ENCODE measurements at places on chromosomes 7 and 10.

- DNase-seq: no peak
These were observed 150.3 kb downstream of the AHR start for GRCh38 chr7:17448479-17449423.

- DNase-seq: no peak
These were observed 233.7 kb upstream of the PTN start for GRCh38 chr7:137577184-137577583.

DNA sequence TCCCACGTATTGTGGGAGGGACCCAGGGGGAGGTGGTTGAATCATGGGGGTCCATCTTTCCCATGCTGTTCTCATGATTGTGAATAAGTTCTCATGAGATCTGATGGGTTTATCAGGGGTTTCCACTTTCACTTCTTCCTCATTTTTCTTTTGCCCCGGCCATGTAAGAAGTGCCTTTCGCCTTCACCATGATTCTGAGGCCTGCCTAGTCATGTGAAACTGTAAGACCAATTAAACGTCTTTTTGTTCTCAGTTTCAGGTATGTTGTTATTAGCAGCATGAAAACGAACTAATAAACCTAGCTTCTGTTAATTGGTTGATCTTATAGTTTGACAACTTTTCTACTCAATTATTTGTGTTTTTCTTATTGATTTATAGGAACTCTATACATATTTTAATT, 206.3 kb downstream of the NXPH1 start:
- DNase-seq: no peak

GRCh38 chr7:140085447-140085846, 22.7 kb upstream of the PARP12 start:
- DNase-seq: no peak

DNA sequence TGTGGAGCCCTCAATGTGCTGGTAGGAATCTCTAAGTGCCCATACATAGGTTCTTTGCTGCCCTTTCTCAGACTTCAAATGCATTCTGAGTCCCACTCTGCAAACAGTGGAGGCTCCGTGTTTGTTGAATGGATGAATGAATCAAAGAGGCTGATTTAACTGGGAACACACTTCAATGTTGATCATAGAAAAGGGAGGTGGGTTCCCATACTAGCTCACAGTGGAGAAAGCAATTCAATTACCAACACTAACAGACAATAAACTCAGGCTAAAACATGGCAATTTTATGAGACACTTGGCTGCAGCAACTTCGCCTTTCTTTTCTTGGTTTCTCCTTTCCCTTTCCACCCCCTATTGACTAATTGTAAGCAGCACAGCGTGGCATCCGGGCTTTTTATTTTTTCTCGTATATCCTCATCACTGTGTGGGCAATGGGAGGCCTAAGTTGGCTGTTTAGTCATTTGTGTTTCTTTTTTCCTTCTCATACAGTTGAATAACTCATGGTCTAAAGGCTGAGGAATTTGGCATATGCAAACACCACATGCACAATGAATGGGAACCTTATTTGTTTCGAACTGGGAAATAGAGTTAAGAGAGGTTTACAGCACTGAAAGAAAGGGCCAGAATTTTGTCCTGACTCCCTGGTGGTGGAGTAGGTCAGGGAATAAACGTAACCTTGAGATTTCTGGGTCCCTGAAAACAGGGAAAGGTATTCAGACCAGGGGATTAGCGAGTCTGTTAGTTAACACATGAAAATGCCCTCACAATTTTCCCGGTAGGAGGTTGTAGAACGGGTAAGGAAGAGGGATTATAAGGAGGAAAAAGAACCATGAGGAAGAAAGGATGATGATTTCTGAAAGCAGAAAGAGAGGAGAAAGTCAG, 858.5 kb downstream of the KCNMA1 start:
- no peak for DNase-seq

DNA sequence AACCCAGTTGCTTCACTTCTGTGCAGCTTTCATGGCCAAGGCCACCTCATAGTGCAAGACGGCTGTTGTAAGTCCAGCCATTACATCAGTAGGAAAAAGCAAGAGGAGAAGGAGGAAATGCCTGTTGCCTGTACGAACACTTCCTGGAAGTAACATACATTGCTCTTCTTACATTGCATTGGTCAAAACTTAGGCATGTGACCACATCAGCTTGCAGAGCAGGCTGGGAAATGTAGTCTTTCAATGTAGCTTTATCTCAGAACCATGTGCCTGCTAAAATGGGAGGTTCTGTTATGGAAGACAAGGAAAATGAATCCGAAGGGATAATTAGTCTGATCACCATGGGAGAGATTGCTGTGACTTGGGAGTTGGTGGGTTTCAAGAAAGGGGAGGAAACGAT, 4.3 kb downstream of the SLC29A3 start:
- no peak for DNase-seq

DNA sequence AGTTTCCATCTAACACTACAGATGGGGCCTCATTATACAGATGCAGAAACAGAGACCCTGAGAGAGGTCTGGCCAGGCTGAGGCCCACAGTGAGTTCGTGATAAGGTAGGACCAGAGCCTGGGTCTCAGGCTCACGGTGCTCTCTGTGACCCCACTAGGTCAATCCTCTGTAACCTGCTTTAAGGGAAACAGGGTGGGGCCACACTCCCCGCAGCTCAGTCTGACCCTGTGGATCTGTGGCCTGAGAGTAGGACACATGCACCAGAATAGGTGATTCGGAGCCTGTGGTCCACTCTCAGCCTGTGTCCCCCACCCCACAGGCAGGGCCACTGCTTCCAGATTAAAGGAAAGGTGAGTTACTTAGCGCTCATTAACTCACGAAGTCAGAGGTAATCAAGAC, 137.8 kb upstream of the FAM20C start:
- no peak for DNase-seq

DNA sequence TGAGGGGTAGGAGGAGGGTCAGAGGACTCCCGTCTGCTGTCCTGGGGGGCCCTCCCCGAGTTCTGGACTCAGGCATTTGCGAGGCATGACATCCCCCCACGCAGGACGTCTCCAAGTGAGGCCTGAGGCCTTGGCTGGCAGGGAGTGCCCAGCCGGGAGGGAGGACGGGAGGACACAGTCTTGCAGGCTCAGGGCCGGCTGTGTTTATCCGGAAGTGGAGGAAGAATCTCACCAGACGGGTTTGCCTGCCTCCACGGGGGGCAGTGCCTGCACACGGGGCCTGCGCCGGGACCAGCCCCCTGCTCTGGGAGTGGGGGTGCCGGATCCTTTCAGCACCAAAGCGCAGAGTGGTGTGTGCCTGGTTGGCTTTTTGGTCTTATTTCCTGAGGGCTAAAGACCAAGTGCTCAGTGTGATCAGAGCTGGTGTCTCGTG, 10.9 kb downstream of the PWWP2B start:
- DNase-seq: no peak

GRCh38 chr7:130909881-130910672, 176.1 kb upstream of the KLF14 start:
- no peak for DNase-seq

- no peak for DNase-seq
These were observed 63.3 kb downstream of the ZNF777 start for GRCh38 chr7:149397470-149398043.

DNA sequence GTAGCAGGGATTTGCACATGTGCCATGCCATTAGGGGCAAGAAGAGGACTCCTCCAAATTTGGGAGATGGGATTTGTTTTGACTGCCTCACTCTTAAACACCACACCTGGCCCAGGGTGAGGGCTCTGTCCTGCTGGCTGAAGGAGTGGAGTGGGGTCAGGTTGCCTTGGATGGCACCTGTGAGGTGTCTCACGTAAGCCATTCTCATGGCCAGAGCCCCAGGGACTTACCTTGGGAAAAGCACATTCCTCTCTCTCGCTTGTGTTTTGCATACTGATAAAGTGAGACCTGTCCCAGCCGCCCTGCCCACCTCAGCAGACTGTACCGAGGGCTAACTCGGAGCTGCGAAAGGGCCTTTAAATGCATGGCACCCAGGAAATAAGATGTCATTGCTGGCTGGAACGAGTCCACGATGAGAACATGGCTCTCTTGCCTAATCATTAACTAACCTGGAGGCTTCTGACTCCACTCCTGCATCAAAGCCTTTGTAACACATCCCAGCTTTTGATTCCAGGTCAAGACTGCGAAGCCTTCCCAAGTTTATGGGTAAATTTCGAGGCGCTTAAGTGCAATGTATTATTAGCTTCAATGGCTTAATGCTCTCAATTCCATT, 184.0 kb upstream of the RNF32 start:
- DNase-seq: no peak

- DNase-seq: no peak
These were observed 41.3 kb upstream of the TRIL start for GRCh38 chr7:28999427-28999826.

- no peak for DNase-seq
These were observed 34.5 kb upstream of the LYZL1 start for GRCh38 chr10:29254123-29255046.

DNA sequence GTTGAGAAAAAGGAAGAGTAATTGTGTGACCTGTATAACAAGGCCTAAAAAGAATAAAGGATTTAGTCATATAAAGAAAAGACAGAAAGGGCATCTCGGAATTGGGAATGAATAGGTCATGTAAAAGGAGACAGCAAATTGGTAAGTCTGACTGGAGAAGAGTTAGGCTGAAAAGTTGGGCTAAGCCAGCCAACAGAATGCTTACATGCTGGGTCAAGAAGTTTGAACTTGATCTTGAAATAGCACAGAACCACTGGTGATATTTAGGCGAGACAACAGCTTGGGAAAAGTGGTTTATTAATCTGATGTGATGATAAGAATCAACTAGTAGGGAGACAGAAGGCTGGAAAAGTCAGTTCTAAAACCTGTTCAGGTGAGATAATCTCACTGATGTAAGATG, 4.8 kb downstream of the IDE start:
- no peak for DNase-seq

GRCh38 chr10:96415891-96416554, 57.2 kb upstream of the OPALIN start:
- no peak for DNase-seq

DNA sequence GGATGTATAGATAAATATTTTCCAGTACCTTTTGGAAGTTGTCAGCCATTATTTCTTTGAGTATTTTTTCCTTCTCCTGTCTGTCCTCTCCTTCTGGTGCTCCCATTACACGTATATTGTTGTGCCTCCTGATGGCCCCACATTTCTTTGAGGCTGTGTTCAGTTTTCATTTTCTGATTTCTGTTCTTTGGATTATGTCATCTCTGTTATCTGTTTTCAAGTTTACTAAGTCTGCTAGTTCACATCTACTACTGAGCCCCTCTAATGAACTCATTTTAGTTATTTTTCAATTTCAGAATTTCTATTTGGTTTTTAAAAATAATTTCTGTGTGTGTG, 16.3 kb downstream of the RBM33 start:
- DNase-seq: no peak

- DNase-seq: no peak
These were observed 152.6 kb downstream of the XPNPEP1 start for GRCh38 chr10:109770663-109771062.

DNA sequence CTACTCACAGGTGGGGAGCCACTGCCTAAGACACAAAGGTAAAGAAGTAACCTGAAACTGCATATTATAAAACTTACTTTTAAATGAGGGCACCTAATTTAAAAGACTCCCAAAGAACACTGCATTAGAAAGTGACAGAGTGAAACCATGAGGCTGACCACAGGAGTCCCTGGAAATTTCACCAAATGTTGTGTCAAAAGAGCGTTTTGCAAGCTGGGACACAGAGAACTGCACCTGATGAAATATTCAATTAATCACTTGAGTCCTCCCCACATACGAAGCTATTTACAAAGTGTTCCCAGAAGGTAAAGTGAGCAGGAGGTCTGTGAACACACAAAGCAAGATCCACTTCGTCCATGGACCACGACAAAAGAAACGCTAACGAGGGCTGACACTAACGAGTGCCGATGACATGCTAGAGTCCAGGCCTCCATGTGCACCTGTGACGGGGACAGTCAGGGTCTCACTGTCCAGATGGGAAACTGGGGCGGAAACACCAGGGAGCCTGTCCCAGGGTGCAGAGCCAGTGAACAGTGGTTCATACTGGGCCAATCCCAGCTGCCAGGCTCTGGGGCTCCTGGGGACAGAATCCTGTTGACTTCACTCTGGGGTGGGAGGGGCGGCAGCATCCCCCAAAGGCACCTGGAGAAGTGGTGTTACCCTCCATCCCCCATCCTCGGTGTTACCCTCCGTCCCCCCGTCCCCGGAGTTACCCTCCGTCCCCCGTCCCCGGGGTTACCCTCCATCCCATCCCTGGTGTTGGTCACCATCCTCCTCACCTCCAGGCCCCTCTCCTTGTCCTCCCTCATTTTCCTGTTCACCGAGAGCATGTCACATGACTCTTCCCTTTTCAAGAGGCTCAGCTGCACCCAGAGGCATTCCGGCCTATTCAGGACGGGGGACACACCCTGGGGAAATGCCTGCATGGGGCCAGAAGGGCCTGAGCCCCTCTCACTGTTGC, 63.4 kb downstream of the DIP2C start:
- no peak for DNase-seq

- DNase-seq: no peak
These were observed 20.8 kb downstream of the OGDHL start for GRCh38 chr10:49741108-49741995.

DNA sequence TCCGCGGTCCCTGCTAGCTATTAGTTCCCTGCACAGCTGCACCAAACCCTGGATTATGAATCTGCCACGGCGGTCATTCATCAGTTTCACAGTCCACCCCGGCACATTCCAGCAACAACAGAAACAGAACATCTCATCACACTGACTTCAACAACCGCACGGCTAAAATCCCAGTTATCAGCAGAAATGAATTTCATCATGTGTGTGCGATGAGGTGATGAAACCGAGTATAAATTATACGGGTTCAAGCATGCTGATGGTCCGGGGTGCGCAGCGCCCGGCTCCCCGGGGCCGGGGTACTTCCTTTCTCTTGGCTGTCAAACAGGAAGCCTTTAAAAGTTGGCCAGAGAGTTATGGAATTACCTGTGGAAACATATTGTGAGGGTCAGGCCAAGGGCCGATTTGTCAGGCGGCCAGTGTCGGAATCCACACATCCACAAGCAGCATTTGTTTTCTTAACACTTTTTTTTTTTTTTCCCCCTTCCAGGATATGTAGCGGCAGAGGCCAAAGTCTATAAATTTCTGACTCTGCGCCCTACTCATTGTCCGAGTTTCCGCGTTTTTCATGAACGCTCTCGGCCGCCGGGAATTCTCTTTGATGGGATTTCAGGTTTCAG, 420.9 kb upstream of the MGMT start:
- no peak for DNase-seq

GRCh38 chr7:38934051-38934450, 25.1 kb upstream of the VPS41 start:
- DNase-seq: no peak

- no peak for DNase-seq
These were observed 92.7 kb upstream of the GDF10 start for GRCh38 chr10:47207281-47207615.

GRCh38 chr7:135537905-135538304, 19.8 kb upstream of the NUP205 start:
- DNase-seq: no peak

GRCh38 chr10:119672291-119672690, 21.1 kb downstream of the BAG3 start:
- DNase-seq: no peak

GRCh38 chr10:1516492-1517165, 220.7 kb downstream of the ADARB2 start:
- no peak for DNase-seq

Measured in stimulated activated CD4-positive, alpha-beta T cell treated with anti-CD3 and anti-CD28 coated beads, Interleukin-1b, Interleukin-23, amount 100 ng/mL, for 4 hours (primary cell).